ENCODE measurements at places on chromosomes 16 and 17. TPM values are rescaled to one million over a fixed set of nuclear protein-coding genes. Genes with fewer than 3 reads are reported as not detected.

The TMEM100 gene
- total RNA-seq: not detected

GRCh38 chr16:57795431-57795878 is 6.8 kb downstream of the KIFC3 start:
- peak; percentile 76 for DNase-seq
- no peaks in the 10 kb centered on the region for H3K36me3 ChIP-seq
- H3K4me1 ChIP-seq: peaks cover 46% of the 10 kb centered on the region

DNA sequence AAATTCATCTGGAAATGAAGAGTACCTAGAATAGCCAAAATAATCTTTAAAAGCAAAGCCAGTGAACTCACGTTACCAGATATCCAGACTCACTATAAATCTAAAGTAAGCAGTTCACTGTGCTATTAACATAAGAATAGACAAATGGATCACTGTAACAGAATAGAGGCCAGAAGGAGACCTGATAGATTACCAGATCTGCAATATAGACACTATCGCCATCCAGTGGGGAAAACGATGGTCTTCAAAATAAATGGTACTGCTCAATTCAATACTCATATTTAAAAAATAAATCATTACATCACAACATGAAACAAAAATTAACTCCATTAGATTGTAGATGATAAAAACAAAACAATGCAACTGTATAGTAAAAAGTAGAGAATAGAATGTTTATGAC is 158.6 kb upstream of the CDH8 start:
- H3K4me1 ChIP-seq: no peaks in the 10 kb centered on the region
- H3K36me3 ChIP-seq: no peaks in the 10 kb centered on the region
- no peaks in the 10 kb centered on the region for H3K27me3 ChIP-seq
- H3K4me3 ChIP-seq: no peak overlapping the region
- no peak for DNase-seq
- H3K27ac ChIP-seq: no peak overlapping the region

DNA sequence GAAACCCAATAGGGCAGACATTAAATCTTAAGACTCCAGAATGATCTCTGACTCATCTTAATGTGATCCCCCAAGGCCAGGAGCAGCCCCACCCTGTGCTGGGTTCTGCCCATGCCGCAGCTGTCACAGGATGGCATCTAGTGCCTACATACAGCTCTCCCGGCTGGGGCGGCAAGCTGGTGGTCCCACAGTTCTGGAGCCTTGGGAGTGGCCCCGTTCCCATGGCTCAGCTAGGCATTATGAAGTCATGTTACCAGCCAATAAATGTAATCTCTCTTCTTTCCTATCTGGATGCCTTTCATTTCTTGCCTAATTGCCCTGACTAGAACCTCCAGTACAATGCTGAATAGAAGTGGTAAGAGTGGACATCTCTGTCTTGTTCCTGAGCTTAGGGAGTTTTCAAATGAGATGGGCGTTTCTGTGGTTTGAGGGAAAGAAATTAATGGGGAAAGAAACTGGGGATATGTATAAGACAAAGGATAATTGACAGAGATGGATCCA is 95.7 kb upstream of the DNAH17 start:
- DNase-seq: no peak
- no peak overlapping the region for H3K4me3 ChIP-seq
- peaks cover 11% of the 10 kb centered on the region for H3K4me1 ChIP-seq
- no peaks in the 10 kb centered on the region for H3K36me3 ChIP-seq
- H3K27ac ChIP-seq: no peak overlapping the region

GRCh38 chr17:40025991-40026815 is 11.0 kb downstream of the CSF3 start:
- peaks cover 6% of the 10 kb centered on the region for H3K36me3 ChIP-seq
- no peak for DNase-seq
- H3K27me3 ChIP-seq: no peaks in the 10 kb centered on the region
- no peak overlapping the region for H3K4me3 ChIP-seq
- no peaks in the 10 kb centered on the region for H3K4me1 ChIP-seq
- no peak overlapping the region for H3K27ac ChIP-seq

GRCh38 chr17:57293077-57293476 is 36.8 kb downstream of the MSI2 start:
- peak overlapping the region; percentile 86 for H3K27ac ChIP-seq
- H3K4me3 ChIP-seq: no peak overlapping the region
- peaks cover 48% of the 10 kb centered on the region for H3K4me1 ChIP-seq
- no peaks in the 10 kb centered on the region for H3K36me3 ChIP-seq
- H3K27me3 ChIP-seq: no peaks in the 10 kb centered on the region

DNA sequence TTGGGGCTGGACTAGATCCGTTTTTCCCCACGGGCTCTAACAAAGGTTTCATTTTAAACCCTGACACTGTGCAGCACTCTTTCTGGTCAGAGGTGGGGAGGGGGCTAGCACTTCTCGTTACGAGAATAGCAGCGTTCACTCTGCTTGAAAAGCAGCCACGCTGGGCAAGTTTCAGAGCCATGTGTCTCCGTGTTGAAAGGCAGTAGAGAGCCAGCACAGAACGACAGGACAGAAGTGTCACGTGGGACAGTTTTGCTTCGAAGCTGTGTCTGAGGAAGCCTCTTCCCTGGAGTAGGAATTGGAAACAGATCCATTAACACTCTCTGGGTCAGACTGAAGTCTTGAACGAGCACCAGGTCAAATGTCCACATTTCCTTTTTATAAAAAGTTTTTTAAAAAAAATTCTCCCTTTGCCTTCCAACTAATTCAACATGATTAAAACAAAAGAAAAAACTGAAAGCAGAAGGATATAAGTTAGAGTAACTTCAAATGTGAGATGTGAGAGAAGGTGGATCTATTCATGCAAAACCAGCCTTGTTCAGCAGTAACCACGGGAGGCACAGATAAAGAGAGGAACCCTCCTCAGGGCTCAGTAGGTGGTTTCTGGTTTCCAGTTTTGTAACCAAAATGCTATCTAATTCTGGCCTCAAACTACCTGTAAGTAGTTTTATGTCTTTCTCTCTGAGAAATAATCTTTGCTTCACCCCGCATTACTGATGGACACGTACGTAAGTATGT is 65.0 kb downstream of the SMG6 start:
- no peaks in the 10 kb centered on the region for H3K27me3 ChIP-seq
- no peak overlapping the region for H3K4me3 ChIP-seq
- DNase-seq: no peak
- no peaks in the 10 kb centered on the region for H3K4me1 ChIP-seq
- H3K36me3 ChIP-seq: peaks cover 2% of the 10 kb centered on the region

The CDK5R1 gene
- 6.6 TPM for total RNA-seq

GRCh38 chr16:20740901-20741521 is 607 bp downstream of the THUMPD1 start:
- H3K27me3 ChIP-seq: no peaks in the 10 kb centered on the region
- no peaks in the 10 kb centered on the region for H3K36me3 ChIP-seq
- DNase-seq: peak; percentile 86
- H3K4me1 ChIP-seq: no peaks in the 10 kb centered on the region
- H3K27ac ChIP-seq: peak overlapping the region; percentile 91
- peak overlapping the region; percentile 98 for H3K4me3 ChIP-seq

The KRT34 gene
- total RNA-seq: not detected

The PLD6 gene
- total RNA-seq: 8.0 TPM

The PRSS8 gene
- 237 TPM for total RNA-seq

GRCh38 chr16:79509211-79509631 is 91.3 kb downstream of the MAF start:
- DNase-seq: no peak
- H3K27me3 ChIP-seq: no peaks in the 10 kb centered on the region
- no peaks in the 10 kb centered on the region for H3K36me3 ChIP-seq
- no peaks in the 10 kb centered on the region for H3K4me1 ChIP-seq
- H3K4me3 ChIP-seq: no peak overlapping the region

The ZPBP2 gene
- not detected for total RNA-seq

The SEPTIN12 gene
- total RNA-seq: not detected

DNA sequence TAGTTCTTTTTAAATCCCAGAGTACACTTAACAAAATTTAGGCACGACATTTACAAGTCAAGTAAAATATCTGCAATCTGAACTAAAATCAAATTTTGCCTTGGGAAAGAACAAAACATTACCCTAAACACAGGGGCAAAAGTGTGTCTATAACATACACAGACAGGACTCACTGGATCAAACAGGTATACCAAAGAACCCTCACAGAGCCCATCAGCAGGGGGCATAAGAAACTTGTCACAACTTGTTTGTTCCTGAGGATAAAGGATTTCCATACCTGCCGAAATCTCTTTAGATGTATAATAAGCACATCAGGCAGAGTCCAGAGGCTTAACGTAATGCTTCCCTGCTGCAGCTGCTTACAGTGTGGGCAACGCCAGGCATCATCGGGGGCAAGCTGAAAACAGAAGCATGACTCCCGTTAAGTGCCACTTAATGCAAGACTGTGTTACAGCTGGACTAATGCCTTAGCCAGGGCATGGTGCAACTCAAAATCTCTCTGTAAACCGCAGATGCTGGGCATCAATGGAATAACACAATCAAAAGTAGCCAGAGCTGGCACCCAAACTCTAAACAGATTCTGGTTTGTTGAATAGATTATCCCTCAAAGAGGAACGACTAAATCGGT is 67.0 kb downstream of the USP31 start:
- no peaks in the 10 kb centered on the region for H3K27me3 ChIP-seq
- H3K27ac ChIP-seq: no peak overlapping the region
- peak; percentile 6 for DNase-seq
- no peaks in the 10 kb centered on the region for H3K4me1 ChIP-seq

DNA sequence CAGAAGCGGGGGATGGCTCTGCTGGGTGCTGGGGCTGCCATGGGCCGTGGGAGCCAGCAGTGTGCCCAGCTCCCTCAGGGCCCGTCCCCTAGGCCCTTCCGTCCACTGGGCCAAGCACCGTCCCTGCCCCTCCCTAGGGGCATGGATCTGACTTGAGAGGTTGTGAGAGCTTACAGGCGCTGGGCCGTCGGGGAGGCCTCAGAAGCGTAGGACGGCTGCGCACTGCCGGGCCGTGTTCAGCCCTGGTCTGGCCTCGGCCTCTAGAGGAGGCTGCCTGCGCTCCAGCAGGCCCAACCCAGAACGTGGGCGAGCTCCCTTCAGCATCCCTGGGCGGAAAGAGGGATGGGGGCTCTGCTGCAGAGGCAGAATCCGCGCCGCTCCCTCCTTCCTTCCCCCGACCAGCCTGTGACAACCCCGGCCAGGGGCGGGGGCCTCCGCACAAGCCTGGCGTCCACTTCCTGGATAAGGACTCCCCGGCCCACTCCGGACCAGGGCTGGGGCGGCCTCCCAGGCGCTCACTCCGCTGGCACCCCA is 685 bp upstream of the MPG start:
- peak overlapping the region; percentile 84 for H3K4me3 ChIP-seq
- H3K27me3 ChIP-seq: no peaks in the 10 kb centered on the region
- H3K36me3 ChIP-seq: no peaks in the 10 kb centered on the region
- peaks cover 28% of the 10 kb centered on the region for H3K4me1 ChIP-seq

- no peak overlapping the region for H3K4me3 ChIP-seq
- peaks cover 7% of the 10 kb centered on the region for H3K4me1 ChIP-seq
- no peak overlapping the region for H3K27ac ChIP-seq
- no peaks in the 10 kb centered on the region for H3K27me3 ChIP-seq
These were observed 25.6 kb downstream of the ITGB3 start for GRCh38 chr17:47279062-47279801.

GRCh38 chr16:81687131-81687456 is 92.0 kb upstream of the PLCG2 start:
- H3K36me3 ChIP-seq: no peaks in the 10 kb centered on the region
- H3K4me1 ChIP-seq: no peaks in the 10 kb centered on the region

DNA sequence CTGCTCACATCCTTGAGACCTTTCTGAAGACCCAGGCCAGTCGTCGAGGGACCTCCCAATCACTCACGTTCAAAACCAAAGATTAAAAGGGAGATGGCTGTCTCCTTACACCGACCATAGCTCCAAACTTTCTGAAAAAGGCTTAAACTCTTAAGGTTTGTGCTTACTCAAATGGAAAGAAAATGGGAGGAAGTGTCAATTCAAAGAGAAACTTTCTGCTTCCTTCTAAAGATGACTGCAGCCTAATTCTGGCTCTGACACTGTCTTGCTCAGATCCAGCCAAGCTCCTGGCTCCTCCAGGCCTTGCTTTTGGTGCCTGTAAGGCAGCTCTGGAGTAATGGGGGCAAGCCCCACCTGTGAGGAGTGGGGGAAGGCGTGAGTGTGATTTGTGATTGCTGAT is 54.9 kb upstream of the WSB1 start:
- no peak overlapping the region for H3K27ac ChIP-seq
- no peak overlapping the region for H3K4me3 ChIP-seq
- peaks cover 43% of the 10 kb centered on the region for H3K4me1 ChIP-seq
- no peak for DNase-seq
- H3K27me3 ChIP-seq: no peaks in the 10 kb centered on the region

GRCh38 chr17:19676896-19677295 is 28.3 kb downstream of the ALDH3A2 start:
- H3K27me3 ChIP-seq: no peaks in the 10 kb centered on the region
- peak; percentile 65 for DNase-seq
- peaks cover 23% of the 10 kb centered on the region for H3K4me1 ChIP-seq
- H3K36me3 ChIP-seq: peaks cover 3% of the 10 kb centered on the region
- H3K27ac ChIP-seq: no peak overlapping the region
- H3K4me3 ChIP-seq: no peak overlapping the region

- H3K4me1 ChIP-seq: no peaks in the 10 kb centered on the region
- H3K36me3 ChIP-seq: no peaks in the 10 kb centered on the region
- no peak for DNase-seq
These were observed 75.1 kb downstream of the SHISA9 start for GRCh38 chr16:12976496-12976895.

GRCh38 chr17:53794875-53795274 is 27.9 kb upstream of the KIF2B start:
- no peaks in the 10 kb centered on the region for H3K27me3 ChIP-seq
- no peak overlapping the region for H3K27ac ChIP-seq
- H3K36me3 ChIP-seq: no peaks in the 10 kb centered on the region
